ENCODE measurements at places on chromosomes 11 and 22. TPM values are rescaled to one million over a fixed set of nuclear protein-coding genes. Genes with fewer than 3 reads are reported as not detected.

GRCh38 chr11:104060820-104061219 is 24.4 kb downstream of the DDI1 start:
- H3K27ac ChIP-seq: no peak overlapping the region
- no peaks in the 10 kb centered on the region for H3K4me1 ChIP-seq
- H3K36me3 ChIP-seq: no peaks in the 10 kb centered on the region
- H3K4me3 ChIP-seq: no peak overlapping the region
- DNase-seq: no peak

Gene RIN1
- total RNA-seq: 16.4 TPM

Gene CDC42BPG
- total RNA-seq: 58.9 TPM

DNA sequence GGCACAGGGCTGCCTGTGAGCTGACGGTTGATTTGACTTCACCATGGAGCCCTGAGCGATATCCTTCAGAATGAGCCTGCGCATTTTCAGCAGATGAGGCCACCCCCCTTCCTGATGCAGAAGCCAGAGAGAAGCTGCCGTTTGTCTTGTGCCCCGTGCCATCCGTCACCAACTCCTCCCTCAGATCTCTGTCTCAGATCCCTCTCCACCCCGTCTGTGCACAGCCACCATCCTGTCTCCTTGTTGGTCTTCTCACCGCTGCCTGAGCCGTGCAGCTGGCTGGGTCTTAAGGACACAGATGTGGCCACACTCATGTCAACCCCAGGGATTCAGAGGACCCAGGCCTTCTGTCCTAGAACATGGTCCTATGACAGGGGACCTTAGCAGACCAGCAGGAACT is 293.9 kb downstream of the TBC1D22A start:
- peaks cover 50% of the 10 kb centered on the region for H3K36me3 ChIP-seq
- H3K4me1 ChIP-seq: no peaks in the 10 kb centered on the region
- no peak for DNase-seq
- no peaks in the 10 kb centered on the region for H3K27me3 ChIP-seq

- H3K27ac ChIP-seq: no peak overlapping the region
- peaks cover 21% of the 10 kb centered on the region for H3K4me1 ChIP-seq
- no peak overlapping the region for H3K4me3 ChIP-seq
- H3K36me3 ChIP-seq: no peaks in the 10 kb centered on the region
- H3K27me3 ChIP-seq: no peaks in the 10 kb centered on the region
- DNase-seq: no peak
These were observed 232.7 kb upstream of the NARS2 start for GRCh38 chr11:78807351-78807750.

Measured in stomach (tissue), 19 donors.